NCI-H69 (cell line): ENCODE measurements at places on chromosomes 5 and 9.

GRCh38 chr5:151721087-151721646 is 34.5 kb upstream of the SPARC start:
- DNase-seq, result no peak

- DNase-seq, result peak; percentile 45
Measured at GRCh38 chr5:140595538-140596300, 31.1 kb downstream of the SLC35A4 start.

DNA sequence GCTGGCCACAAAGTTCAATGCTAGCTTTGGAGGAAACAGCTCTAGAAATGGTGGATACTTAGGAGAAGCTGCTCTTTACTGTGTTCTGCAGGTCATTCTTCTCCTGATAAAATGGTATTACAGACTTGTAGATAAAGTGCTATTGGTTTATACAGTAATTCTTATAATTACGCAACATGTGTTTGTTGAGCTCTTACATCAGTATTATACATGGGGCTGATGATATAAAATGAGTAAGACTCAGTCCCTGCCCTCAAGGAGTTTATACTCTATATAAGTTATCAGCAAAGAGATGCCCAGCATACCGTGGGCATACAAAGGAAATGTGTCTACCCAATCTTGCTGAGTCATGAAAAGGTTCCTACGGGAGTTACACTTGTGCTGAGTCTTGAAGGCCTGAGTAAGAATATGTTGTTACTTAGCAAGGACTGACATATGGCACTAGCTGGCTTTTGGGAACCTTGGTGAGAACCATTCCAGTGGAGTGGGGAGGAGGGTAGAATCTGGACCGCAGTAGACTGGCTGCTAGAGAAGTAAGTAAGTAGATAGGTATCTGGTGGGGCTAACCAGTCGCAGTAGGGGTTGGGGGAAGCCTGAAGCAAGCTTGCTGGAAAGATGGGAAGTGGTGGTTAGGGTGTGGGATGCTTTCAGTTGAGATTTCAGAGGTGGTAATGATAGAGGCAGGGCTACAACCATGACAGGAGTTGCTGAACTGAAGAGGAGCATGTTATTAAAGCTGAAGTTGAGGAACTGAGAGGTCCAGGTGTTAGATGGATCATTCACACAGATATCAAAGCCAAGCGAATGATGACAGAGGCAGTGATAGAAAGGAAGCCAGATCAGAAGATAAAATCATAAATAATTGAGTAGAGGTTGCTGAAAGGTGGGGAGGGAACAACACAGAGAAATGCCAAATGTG is 11.1 kb upstream of the TTC23L start:
- no peak for DNase-seq

DNA sequence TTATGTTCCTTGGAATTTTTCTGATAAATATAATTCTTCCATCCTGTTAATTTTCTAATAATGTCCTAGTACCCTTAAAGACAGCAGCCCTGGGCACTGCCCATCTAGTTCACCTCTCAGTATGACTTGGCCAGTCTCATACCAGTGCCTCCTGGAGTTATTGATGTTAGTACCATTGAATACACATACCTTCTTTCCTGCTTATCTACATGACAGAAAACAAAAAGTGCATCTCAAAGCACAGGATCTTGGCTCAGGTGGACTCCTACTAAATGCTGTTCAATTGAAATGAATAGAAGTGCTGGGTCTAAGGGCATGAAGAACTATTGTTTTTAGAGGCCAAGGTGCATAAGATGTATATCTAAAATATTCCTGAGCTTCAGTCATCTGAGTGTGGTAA is 669.7 kb downstream of the NR2F1-AS1 start:
- peak; percentile 20 for DNase-seq

- no peak for DNase-seq
Measured at GRCh38 chr5:56306433-56307150, 73.5 kb upstream of the ANKRD55 start.

DNA sequence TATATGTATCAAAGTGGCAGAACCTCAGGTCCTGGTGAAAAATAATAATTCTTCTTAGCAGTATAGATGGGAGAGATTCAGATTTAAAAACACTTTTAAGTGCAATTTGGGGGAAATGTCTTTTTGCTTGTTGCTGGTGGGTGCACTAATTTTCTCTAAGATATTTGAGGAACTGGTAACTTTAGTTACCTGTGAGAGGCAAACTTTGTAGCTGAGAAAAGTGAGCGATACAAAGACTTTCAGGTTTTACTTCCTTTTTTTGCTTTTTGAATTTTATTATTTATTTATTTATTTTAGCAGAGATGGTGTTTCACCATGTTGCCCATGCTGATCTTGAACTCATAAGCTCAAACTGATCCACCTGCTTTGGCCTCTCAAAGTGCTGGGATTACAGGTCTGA is 303.1 kb upstream of the PTGER4 start:
- DNase-seq, result no peak

DNA sequence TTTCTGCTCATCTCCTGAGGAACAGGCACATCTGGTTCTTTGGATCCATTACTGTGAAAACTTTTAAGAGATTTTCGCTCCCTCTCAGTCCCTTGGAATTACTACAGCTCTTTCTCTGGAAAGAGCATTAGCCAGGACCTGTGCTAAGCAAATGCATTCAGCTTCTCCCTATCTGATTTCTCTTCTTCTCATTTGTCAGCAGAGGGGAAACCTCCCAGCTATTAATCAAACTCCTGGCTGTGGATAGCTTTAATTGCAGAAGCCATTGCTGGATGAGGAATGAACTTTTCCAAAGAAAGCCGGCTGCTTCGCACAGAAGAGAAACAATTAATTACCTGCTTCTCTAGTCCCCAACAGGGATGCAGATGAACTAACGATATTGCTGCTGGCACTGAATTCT is 37.9 kb downstream of the TLR4 start:
- no peak for DNase-seq

- DNase-seq, result no peak
Measured at GRCh38 chr5:73422164-73422563, 26.4 kb downstream of the FOXD1 start.

DNA sequence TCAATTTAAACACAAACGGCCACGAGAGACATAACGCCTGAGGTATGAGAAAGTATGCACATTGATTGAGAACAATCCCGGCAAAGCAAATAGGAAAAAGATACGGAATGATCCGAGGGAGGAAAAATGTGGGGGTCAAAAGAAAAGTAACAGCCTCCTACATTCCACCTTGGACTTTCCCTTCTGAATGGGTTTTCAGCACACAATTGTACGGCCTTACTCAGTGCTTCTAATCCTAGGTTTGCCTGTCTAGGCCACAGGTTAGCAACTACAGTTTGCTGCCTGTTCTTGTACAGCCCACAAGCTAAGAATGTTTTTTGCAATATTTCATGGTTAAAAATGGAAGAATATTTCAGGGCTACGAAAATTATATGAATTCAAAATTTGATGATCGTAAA is 46.2 kb upstream of the RNF20 start:
- DNase-seq, result peak; percentile 69

DNA sequence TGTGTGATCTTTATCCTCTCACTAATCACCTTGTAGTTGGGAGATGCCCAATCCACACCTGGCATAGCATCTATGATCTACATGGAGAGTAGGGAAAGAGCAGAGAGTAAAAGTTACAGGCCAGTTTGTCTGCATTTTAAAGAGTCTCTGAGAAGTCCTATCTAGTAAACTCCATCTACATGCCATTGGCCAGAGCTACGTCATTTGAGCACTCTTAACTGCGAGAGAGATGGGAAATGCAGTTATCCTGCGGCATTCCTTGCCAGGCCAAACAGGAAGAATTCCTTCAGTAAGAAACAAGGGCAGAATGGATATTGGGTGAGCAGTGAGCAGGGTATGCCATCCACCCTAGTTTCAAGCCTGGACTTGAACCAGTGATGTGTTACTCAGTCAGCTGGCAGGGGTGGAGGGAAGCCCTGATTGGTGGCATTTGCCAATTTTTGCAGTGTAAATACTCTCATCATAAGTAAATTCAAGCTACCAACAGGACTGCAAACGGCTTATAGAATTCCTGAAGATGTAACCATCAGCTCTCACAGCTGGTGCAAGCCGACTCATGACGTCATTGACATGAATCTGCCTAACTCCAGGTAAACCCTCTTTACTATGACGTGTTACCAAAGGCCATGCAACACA is 156.8 kb upstream of the MSX2 start:
- no peak for DNase-seq

- DNase-seq, result no peak
Measured at GRCh38 chr5:176624938-176625337, 5.4 kb downstream of the SNCB start.

GRCh38 chr9:128251732-128252100 is 24.1 kb downstream of the GOLGA2 start:
- DNase-seq, result no peak

- DNase-seq, result no peak
Measured at GRCh38 chr5:25150819-25151218, 506.0 kb upstream of the CDH10 start.

GRCh38 chr5:16936150-16936988 is at the start of gene MYO10:
TSS of gene MYO10 (minus strand) at chr5:16936288. CDS start at chr5:16935808, 480 bp downstream.
- DNase-seq, result peak; percentile 88
